ENCODE measurements at places on chromosomes 13 and 19.

DNA sequence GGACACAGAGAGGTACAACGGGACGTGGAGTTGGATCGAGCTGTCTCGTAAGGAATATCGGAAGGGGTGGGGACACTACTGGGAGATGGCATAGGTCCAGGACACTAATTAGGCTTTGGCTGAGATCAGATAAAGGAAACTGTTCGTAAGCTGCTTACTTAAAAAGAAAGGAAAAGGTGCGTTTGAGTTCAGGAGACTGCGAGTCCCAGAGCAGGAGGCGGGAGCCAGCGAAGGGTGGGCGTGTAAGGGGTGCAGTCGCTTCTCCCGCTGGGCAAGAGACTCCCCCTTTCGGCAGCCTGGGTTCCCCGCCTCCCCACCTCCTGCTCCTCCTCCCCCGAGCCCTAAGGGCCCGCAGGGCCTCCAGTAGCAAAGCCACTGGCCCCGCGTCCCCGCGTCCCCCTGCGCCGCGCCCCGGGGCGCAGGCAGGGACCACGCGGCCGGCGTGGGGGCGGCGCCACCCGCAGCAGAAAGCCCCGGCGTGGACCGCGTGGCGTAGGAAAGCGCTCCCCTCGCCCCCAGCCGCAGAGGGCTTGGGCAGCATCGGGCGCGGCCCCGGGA lies 547 bp downstream of the ABCC4 start:
- DNase-seq, result peak; percentile 70

- no peak for DNase-seq
These were observed 36.5 kb downstream of the B3GLCT start for GRCh38 chr13:31236211-31236786.

DNA sequence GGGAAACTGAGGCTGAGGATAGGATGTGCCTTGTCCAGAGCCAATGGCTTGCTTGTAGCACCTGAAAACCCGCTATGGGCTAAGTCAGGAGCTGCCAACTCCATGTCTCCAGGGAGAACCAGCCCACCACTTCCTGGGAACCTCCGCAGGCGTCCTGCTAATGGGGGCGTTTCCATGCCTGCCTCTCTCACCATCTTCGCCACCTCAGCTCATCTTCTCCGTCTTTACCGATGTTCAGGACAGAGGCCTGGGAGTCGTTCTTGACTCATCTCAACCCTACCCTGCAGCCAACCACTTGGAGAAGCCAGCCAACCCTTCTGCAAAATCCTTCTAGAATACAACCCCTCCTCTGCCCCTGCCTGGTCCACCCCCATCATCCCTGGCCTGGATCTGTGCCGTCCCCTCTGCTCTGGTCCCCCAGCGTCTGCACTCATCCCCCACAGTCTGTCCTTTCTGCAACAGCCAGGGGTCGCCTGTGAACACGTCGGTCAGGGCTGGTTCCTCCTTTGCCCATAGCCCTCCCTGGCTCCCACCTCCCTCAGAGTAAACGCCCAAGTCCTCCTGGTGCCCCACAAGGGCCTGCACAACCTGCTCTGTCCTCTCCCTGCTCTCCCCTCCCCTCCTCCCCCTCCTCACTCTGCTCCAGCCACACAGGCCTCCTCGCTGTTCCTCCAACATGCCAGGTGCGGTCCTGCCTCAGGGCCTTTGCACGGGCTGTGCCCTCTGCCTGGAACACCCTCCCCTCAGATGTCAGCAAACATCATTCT lies 31.0 kb downstream of the PTPRS start:
- DNase-seq, result no peak

- DNase-seq, result peak; percentile 57
These were observed 1.7 kb downstream of the CD320 start for GRCh38 chr19:8306235-8307054.

- DNase-seq, result no peak
These were observed 59.5 kb downstream of the DPF1 start for GRCh38 chr19:38164526-38164925.
